ENCODE measurements at places on chromosomes 13 and 19.

DNA sequence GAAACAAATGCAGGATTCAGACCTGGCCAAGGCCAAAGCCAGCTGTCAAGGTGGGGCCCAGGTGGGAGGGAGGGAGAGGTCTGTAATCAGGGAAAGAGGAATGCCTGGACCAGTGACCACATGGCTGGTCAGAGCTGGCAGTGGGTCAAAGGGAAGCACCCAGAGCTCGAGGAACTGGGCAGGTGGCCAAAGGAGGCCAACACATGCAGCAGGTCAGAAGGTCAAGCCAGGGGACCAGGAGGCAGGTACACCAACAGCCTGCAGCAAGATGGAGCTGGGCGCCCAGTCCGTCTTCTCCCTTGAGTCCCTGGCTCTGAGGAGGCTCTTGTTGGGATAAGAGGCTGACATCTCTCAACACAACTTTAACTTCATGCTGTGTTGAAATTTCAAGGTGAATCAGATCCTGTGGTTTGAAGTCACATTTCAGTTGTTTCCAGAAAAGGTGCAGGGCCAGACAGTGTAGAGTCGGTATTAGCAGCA, 17.1 kb downstream of the GPATCH1 start:
- DNase-seq: no peak

GRCh38 chr13:46516599-46517338, 36.2 kb upstream of the LRCH1 start:
- no peak for DNase-seq

- no peak for DNase-seq
Measured at GRCh38 chr19:1321539-1321938, 35.9 kb downstream of the EFNA2 start.

- DNase-seq: no peak
Measured at GRCh38 chr19:9671655-9672054, 3.2 kb downstream of the ZNF562 start.

DNA sequence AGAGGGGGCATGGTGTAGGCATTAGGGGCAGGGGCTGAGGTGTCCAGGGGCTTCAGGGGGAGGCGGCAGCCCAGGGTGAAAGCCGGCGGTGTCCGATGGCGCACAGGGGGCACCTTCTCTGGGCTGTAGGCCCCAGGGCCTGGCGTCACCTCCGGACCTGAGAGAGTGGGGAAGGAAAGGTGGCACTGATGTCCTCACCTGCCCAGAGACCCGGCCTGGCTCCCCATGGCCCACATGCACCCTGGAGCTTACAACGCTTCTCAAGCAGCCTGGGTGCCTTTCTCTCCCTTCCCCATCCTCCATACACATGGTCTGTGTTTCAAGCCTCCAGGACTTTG, 3.3 kb upstream of the SHC2 start:
- DNase-seq: no peak

DNA sequence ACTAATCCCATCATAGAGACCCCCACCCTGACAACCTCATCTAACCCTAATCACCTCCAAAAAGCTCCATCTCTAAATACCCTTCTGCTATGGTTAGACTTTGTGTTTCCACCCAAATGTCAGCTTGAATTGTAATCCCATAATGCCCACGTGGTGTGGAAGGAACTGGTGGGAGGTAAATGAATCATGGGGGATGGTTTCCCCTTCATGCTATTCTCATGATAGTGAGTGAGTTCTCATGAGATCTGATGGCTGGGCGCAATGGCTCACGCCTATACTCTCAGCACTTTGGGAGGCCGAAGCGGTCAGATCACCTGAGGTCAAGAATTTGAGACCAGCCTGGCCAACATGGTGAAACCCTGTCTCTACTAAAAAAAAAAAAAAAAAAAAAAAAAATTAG, 2.6 kb downstream of the VMAC start:
- peak; percentile 34 for DNase-seq

- DNase-seq: no peak
Measured at GRCh38 chr19:44687888-44688287, 11.1 kb upstream of the CEACAM16 start.

DNA sequence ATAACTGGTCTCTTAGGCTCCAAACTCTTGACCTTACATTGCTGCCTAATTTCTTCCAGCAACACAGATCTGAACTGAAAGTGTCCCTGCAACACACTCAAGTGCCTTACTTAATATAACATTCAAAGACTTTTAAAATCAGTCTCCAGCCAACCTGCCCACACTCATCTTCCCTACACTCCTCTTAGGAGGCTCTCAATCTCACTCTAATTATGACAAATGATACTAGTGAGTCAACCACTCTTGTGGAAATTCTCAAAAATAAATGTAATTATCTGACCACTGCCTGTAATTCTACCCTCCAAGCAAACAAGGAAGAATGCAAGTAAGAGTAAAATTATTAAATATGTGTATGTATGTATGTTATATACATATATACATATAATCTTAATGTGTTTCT, 348.1 kb upstream of the MIR17HG start:
- no peak for DNase-seq

DNA sequence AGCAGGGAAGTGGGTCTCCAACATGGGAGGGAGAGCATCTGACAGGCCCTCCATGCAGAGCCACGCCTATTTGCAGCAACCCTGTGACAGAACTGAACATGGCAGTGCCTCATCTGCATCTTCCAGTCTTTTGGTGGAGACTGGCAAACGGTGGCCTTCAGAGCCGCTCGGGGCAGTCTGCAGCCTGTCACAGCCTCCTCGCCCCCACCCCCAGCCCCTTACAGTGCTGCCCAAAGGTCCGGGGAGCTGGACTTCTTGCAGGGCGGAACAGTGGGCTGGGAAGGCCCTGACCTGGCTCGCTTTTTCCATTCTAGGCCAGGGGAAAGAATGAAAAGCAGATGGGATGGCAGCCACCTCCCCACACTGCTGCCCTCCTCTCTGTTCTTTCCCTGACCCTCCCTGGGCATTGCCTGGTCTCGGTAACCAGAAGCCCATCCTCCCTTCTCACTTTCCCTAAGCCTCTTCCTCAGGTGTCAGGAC, 2.7 kb downstream of the CALM3 start:
- no peak for DNase-seq

DNA sequence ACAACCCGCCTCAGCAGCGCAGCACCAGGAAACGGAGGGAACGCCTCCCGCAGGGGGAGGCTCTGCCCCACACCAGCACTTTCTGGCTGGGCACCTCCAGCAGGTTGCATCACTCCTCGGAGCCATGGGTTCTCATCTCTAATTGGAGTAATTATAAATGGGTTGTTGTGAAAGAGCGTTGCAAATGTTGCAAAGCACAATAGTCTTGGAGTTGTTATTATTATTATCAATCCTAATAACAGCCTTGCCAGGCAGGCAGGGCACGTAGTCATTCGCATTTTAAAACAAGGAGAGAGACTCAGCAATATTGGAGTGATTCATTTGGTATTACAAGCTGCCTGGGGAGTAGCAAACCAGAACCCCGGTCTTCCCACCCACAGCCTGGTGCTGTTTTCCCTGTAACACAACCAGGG, 108.6 kb upstream of the GJB6 start:
- DNase-seq: no peak

DNA sequence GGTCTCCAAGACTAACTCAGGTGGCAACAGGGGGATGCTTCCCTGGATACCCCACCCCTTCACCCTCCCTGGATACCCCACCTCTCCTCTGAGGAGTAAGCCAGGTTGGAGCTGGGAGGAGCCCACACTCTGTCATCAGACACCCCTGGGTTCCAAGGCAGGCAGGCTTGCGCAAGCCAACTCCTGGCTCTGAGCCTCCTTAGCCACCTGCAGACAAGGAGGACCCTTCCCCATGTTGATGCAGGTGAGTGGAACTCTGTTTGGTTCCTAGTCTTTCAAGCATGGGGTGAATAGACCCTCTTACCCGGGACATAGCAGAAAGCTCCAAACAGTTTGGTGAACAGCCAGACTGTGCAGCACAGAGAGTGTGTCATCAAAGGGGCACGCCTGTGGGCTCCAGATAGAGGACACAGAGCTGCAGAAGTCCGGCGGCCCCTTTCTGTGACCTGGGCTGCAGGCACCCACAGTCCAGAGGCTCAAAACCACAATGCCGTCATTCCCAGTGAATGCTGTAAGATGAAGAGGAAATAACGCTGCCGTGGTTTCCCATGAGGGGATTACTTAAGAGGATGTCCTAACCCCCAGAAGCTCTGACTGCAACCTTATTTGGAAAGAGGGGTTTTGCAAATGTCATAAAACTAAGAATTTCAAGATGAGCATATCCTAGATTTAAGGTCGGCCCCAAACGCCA, 12.1 kb upstream of the HAS1 start:
- DNase-seq: no peak

GRCh38 chr13:106981051-106981450, 413.1 kb upstream of the ARGLU1 start:
- DNase-seq: no peak

DNA sequence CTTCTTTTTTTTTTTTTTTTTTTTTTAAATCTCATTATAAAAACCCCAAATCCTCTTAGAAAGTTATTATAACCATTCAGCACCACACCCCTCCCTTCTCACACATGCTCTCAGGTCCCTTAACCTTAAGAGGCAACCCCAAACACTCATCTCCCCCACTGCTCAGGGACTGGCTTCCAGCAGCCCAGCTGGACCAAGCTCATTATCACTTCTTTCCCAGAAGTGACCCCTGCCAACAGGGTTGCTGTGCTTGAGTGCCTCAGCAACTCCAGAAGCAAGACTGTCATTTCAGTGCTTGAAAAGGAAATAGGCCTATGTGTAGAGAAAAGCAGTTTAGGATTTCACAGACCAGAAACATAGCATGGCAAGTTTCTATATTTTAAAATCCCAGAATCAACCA, 84.3 kb downstream of the SLAIN1 start:
- no peak for DNase-seq

GRCh38 chr13:80865329-80865728, 524.4 kb upstream of the SPRY2 start:
- no peak for DNase-seq

DNA sequence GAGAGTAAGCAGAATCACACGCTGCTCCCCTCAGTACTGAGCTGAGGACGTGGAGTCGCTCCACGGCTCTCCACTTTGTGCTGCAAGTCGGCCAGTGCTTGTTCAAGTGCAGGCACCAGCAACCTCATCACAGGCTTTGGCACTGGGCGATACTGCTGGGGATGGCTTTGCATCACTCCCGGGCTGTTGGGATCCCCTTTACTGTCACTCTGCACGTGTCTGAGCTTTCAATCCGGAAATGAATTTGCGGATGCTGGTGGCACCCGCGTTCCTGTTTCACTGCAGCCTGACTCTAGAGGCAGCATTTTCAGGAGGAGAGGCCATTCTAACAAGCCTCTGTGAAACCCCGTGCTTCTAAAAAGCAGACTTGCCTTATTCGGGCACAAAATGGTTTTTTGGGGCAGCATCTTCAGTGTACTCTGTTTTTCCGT, 19.1 kb downstream of the SMARCA4 start:
- DNase-seq: no peak

GRCh38 chr19:7769171-7769570, 6.1 kb downstream of the CLEC4M start:
- no peak for DNase-seq

GRCh38 chr13:79711631-79712030, 230.7 kb downstream of the NDFIP2 start:
- no peak for DNase-seq

- no peak for DNase-seq
Measured at GRCh38 chr19:1264801-1265614, 4.1 kb upstream of the CIRBP start.

- DNase-seq: peak; percentile 21
Measured at GRCh38 chr13:41492432-41493260, 35.3 kb downstream of the RGCC start.

- no peak for DNase-seq
Measured at GRCh38 chr19:9321338-9321737, 2.6 kb upstream of the ZNF559 start.

DNA sequence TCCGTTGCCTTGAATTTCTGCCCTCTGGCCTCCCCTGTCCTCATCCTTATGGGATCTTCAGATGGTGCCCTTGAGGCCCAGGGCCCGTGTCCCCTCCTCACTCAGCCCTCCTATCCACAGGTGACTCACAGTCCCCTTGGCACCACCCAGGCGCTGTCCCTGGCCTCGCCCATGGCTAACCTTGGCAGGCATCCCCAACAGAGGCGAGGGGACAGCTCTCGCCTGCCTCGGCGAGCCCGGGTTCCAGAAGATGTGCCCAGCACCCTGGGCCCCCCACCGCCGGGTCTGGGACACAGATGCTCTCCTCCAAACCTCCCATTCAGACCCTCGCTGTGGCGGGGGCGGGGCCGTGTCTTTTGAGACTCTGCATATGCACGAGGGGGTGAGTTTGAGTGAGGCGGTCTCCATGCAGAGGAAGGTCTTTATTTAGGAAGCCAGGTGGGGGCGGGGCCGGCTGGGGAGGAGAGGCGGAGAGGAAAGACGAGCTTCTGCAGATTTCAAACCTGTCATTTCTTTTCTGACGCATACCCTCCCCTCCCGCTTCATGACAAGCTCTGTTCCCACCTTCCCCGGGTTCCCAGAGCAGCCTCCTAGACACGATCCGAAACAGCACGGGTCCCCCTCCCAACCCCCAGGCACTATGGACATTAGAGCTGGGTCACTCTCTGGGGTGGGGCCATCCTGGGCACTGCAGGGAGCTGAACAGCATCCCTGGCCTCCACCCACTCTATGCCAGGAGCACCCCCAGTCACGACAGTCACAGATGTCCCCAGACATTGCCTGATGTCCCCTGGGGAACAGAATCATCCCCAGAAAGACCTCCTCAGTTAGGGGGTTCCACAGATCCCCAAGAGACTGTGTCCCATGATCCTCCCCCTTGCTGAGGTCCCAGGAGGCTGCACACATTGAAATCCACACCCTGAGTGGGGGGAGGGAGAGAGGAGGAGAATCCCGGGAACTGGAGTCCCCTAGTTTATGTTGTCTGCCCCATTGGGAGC, 48.5 kb downstream of the GNG7 start:
- DNase-seq: no peak

GRCh38 chr19:35767288-35768081, 7.9 kb upstream of the ARHGAP33 start:
- DNase-seq: no peak

GRCh38 chr19:12090807-12091206, 26.3 kb downstream of the ZNF844 start:
- peak; percentile 36 for DNase-seq

DNA sequence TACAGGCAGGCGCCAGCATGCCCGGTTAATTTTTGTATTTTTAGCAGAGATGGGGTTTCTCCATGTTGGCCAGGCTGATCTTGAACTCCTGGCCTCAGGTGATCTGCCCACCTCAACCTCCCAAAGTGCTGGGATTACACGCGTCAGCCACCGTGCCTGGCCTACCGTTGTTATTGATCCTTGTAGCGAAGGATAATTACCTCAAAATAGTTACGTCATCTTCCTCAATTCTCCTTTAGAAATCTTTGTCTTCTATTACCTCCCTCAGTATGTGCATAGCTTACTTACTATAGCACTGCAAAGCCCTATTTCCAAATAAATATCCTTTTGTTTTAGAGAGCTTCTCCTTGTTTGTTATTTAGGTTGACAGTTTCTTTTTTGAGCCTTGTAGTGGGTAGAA, 9.4 kb upstream of the TLE6 start:
- no peak for DNase-seq

- DNase-seq: no peak
Measured at GRCh38 chr19:42278452-42279154, 9.6 kb downstream of the CIC start.

- DNase-seq: no peak
Measured at GRCh38 chr13:92976657-92977056, 249.9 kb upstream of the GPC6 start.

GRCh38 chr19:6590827-6591319, at the start of gene CD70:
Gene CD70, minus strand, starts transcription at chr19:6591150. Its CDS starts 148 bp downstream, at chr19:6591002.
- peak; percentile 75 for DNase-seq

- no peak for DNase-seq
Measured at GRCh38 chr13:62524061-62524460, 1108.4 kb upstream of the PCDH20 start.
